ENCODE measurements at places on chromosomes 2 and 18.

DNA sequence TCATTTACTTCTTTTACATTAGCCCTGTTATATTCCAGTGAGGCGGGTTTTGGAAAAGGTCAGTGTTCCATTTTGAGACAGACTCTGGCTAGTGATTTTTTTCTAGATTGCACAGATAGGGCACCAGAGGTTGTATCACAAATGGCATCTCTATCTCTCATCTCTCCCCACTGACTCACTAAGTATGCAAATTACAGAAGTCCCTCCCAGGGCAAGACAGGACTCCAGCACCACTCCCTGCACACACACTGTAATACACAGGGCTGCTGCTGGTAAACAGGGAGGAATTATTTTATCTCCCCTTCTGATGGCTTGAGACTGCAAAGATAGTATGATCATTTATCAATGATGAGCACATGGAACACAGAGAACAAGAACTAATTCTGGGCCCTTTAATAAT lies 46.2 kb downstream of the AKAIN1 start:
- no peak for DNase-seq

DNA sequence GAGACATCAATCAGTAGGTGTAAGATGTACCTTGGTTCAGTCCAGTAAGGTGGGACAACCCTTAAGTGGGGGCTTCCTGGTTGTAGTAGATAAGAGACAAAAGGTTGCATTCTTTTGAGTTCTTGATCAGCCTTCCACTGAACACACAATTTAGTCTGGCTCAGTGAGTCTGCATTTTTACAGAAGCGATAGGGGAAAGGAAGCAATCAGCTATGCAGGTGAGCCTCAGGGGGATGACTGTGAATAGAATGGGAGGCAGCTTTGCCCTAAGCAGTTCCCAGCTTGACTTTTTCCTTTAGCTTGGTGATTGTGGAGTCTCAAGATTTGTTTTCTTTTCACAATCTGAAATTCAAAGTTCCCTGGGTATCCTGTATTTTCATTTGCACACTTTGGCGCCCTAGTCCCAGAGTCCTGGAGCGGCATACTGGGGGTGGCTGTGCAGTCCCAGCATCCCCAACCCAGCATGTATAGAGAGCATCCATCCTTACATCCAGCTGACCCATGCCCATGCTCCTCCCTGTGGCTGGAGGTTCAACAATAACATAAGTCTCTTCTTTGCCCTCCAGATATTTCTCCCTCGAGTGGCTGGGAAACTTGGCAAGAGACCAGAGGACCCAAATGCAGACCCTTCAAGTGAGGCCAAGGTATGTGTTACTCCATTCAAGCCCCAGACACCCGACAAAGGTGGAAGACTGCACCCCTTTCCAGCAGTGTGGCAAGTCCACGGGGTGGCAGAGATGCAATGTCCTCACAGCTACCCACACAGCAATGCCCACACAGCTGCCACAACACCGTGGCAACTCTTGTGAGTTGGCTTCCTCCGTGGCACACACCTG lies 20.1 kb upstream of the PRLH start:
- DNase-seq: no peak

- DNase-seq: no peak
Observed at GRCh38 chr2:232487385-232488096, at the start of gene ECEL1. Gene ECEL1, minus strand, starts transcription at chr2:232487834. Its CDS starts 1,181 bp downstream, at chr2:232486653.

- no peak for DNase-seq
Observed at GRCh38 chr2:12325806-12326205, 390.9 kb upstream of the TRIB2 start.

DNA sequence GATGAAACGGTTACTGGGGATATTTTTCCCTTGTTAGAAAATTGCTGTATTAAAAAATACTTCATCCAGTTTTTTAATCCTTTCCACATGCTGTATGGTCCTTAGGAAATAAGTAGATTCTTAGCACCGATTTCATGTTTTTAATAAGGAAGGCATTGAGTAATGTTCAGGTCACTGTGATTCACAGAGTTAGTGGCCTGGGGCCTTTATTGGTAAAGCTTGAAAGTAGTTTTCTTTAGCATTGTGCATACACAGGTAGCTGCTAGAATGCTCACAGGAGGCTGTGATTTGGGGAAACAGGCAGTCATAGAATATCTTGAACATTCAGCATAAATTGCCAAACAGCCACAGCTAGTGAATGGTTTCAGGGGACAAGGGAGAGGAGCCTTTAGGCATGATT lies 79.8 kb downstream of the XRCC5 start:
- no peak for DNase-seq

DNA sequence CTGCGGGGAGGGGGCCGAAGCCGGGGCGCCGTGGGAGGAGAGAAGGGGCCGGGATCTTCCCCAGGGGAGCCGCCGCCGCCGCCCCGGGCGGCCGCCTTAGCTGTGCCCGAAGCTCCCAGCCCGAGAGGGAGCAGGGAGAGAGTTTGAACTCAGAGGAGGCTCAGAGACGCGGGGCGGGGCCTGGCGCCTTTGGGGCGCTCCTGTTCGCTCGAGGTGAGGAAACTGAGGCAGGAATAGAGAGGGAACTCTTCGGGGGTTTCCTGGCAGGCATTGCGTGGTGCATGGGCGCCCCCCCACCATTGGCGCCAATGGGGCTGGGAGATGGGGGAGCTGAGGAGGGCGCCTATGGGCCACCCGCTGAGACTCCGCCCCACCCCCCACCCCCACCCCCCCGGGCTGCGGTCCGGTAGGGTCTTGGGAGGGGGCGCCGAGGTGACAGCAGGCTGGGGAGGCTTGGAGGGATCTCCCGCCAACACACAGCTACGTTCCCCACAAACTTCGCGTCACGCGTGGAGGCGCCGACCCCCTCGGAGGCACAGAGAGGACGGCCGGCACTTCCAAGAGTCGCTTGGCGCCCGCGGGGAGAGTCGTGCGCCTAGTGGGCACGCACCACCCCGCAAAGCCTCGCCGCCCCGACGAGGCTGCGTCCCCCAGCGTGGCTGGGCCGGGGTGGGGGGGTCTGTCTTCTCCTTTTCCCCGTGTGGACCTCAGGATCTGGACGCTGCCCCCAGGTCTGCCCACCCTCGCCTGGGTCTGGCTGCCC lies 680 bp downstream of the CTDSP1 start:
- DNase-seq: no peak

Measured in stimulated activated CD8-positive, alpha-beta memory T cell treated with anti-CD3 and anti-CD28 coated beads, Interleukin-4, amount 100 ng/mL, for 24 hours (primary cell).